ENCODE measurements at places on chromosomes 6 and 20.
A peak's percentile ranks its signal among the peaks of the same experiment; 100 is the strongest.

DNA sequence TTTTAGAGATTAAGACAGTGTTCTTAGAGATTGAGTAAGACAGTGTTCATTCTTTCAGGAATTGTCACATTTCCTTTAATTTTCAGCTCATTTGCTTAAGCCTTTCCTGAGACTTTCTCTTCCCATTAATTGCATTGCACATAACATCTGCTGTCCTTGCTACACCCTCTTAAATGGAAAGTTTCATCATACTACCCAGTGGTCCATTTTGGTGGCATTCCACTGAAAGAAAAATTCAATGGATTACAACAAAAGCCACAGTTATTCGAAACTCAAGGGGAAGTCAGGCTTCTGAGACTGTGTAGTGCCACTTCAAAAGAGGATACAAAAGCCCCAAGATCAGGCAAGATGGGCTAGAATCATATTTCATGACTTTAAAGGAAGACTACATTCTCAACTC is 64.0 kb downstream of the RSPO3 start:
- no peak for DNase-seq

- no peak for DNase-seq
Measured at GRCh38 chr20:49851991-49852390, 39.4 kb downstream of the SLC9A8 start.

GRCh38 chr6:12572896-12573827 is 143.4 kb upstream of the PHACTR1 start:
- no peak for DNase-seq

- no peak for DNase-seq
Measured at GRCh38 chr6:128740951-128741350, 142.0 kb upstream of the LAMA2 start.

DNA sequence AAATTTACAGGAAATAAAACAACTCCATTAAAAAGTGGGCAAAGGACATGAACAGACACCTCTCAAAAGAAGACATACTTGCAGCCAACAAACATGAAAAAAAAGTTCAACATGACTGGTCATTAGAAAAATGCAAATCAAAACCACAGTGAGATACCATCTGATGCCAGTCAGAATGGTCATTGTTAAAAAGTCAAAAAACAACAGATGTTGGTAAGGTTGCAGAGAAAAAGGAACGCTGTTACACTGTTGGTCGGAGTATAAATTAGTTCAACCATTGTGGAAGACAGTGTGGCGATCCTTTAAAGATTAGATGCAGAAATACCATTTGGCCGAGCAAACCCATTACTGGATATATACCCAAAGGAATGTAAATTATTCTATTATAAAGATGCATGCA is 858.0 kb upstream of the FLRT3 start:
- DNase-seq = no peak

- DNase-seq = peak; percentile 80
Measured at GRCh38 chr6:32622545-32623401, 14.4 kb upstream of the HLA-DQA1 start.

DNA sequence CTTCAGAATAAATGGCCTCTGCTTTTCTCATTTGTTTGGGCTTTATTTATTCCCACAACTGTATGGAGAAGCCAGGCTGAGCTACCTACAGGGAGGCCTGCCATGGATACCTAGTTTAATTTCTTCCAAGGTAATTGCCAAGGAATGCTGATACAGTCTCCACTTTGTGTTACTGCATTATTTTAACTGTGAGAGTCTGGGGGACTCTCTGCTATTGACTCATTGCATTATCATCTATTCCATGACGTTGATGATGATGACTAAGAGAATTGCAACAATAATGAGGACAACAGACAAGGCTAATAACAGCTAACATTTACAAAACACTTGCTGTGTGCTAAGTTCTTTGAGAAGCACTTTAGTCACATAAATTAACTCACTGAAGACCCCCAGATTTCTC is 88.3 kb upstream of the COL21A1 start:
- DNase-seq = no peak

- no peak for DNase-seq
Measured at GRCh38 chr6:132143258-132143657, 192.1 kb upstream of the CCN2 start.

GRCh38 chr20:16654858-16655535 is 74.8 kb upstream of the SNRPB2 start:
- no peak for DNase-seq

- no peak for DNase-seq
Measured at GRCh38 chr6:118923035-118923434, 11.9 kb downstream of the MCM9 start.

DNA sequence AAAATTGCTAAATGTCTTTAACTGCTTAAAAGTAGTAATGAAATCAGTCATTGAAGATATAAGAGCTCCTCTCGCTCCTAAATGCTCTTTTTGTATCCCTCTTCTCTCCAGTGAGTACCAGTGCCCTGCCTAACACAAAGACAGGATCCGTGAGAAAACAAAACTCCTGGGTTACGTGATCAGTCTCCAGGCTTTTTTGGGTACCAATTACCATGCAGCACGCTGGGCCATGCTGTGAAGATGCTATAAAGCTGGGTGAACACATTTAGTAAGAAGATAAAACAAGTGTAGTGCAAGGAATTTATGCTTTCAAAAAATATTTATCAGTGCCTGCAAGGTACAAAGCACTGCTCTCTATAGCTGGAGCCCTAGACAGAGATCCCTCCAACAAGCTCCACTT is 66.7 kb downstream of the AGPAT4 start:
- DNase-seq = no peak

GRCh38 chr20:33460711-33461110 is 17.1 kb upstream of the SNTA1 start:
- DNase-seq = no peak

DNA sequence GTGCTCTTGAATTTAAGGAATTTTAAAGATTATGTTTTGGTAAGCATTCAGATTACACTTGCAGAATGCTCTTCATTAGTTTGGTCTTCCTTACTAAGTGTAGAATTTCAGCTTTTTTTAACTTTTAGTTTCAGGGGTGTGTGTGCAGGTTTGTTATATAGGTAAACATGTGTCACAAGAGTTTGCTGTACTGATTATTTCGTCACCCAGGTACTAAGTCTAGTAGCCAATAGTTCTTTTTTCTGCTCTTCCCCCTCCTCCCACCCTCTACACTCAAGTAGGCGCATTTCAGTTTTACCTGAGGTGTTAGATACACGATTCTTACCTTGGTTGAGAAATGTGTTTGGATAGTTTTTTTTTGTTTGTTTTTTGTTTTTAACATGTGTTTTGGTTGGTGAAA is 68.3 kb downstream of the AFG1L start:
- DNase-seq = no peak

DNA sequence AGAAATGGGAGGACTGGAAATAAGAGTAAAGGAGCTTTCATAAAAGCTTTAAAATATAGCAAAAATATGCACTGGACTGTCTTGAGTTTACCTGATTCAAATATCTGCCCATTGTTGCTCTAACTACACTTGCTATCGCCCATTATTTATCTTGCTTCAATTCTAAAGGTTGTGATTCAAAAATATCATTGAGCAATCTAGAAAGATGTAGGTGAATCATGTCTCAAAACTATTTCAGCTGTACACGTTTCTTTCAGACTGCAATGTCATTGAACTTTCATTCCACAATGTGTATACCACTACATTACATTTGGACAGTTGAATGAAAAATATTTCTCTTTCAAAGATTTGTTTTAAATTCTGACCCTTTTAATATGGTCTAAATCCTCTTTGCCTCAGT is 545.6 kb downstream of the BMP2 start:
- no peak for DNase-seq

GRCh38 chr6:55925292-55925691 is 49.9 kb upstream of the BMP5 start:
- no peak for DNase-seq

DNA sequence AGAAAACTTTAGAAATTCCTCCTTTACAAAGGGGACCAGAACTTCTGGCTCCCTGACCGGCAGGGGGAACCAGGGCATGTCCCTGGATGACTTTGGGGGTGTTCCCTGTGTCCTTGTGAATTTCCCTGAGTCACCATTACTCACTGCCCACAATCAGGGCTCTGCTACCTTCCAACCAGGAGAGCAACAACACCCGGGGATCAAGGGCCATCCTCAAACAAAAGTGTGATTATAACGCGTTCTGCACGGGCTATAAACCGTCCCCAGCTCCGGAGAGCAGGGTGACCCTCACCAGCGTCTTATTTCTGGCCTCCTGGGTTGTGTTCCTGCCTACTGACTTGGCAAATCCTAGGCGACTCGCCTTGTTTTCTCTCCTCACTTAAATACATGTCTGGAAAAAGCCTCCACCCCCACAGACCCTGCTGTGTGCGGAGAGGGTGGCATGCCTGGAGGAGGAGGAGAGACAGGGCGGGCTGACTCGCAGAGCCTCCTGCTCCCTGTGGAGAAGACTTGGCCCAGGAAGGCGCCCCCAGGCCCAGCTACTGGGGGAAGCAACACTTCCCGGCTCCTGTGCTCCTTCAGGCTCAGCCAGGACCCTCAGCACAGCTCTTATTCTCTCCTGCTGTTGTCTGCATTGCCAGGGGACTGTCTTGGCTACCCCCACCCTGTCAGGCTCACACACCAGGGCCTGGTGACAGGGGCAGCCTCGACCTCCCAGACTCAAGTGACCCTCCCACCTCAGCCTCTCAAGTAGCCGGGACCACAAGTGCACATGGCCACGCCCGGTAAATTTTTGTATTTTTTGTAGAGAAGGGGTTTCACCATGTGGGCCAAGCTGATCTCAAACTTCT is 54.1 kb downstream of the FGD2 start:
- DNase-seq = no peak

DNA sequence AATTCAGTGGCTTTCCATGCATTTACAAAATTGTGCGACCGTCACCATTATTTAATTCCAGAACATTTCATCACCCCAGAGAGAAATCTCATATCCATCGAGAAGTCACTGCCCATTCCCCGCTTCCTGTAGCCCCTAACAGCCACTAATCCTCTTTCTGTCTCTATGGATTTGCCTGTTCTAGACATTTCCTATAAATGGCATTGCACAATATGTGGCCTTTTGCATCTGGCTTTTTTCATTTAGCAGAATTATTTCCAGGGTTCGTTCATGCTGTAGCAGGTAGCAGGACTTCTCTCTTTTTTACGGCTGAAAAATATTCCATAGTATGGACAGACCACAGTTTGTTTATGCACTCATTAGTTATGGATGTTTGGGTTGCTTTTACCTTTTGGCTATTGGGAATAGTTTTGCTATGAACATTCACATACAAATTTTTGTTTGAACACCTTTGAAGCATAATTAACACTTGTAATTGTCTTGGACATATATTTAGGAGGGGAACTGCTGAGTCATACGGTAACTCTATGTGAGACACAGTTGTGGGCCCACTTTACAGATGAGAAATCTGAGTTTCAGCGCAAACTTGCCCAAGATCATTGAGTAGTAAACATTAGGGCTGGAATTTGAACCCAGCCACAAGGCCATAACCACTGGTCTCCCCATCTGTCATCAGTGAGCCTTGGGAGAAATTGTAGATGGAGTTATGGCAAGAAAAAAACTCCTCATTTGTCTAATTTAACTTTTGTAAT is 126.9 kb downstream of the BMP7 start:
- DNase-seq = no peak

DNA sequence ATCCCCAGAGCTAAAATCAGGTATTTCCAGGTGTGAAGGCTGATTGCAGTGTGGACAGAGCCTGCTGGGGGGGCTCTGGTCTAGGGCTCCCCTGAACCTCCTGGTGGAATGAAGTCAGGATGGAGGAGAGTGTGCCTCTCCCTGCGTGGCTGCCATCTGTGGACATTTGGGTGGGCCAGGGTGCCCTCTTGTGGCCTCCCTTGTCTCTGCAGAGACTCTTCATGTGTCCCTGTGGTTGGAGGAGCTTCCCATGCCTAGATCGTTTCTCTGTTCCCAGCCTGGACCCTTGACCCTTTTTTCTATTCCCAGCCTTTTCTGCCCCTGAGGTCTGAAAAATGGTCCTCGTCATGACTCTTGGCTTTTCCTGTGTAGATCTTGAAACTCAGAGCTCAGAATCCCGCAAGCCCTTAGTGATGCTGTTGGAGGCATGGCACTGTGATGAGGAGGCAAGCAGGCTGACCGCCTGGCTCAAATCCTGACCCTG is 9.9 kb upstream of the PSMF1 start:
- peak; percentile 54 for DNase-seq

DNA sequence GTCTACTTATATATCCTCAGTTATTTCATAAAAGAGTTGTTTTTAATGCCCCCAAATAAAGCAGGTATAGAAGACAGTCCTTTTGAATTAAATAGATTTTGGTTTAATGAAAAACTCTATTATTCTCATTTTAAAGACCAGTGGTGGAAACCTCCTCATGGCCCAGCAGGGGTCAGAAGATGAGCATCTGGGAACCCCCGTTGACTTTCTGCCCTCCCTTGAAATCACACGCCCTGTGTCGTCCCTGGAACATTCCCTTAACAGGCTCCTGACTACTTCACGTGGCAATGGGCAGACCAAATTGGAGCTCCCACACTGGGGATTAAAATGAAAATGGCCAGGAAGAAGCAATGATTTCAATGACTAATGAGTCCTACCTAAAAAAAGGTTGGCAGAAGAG is 220.9 kb downstream of the KIF16B start:
- no peak for DNase-seq

DNA sequence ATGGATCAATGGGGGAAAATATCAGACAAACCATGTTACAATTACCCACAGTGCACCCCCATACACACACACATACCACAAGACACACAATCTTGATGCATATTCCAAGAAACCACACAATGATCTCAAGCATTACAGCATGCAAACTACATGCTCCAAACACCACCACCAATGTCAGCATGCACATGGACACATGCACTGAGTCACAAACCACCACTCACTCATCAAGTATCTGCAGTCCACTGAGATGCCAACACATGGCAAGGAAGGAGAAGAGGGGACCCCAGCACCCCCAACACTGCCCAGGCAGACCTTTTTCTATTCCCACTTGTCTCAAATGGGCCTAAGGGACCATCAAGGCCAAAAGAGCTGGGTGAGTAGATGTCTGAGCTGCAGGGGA is 91.6 kb downstream of the PREX1 start:
- DNase-seq = no peak

DNA sequence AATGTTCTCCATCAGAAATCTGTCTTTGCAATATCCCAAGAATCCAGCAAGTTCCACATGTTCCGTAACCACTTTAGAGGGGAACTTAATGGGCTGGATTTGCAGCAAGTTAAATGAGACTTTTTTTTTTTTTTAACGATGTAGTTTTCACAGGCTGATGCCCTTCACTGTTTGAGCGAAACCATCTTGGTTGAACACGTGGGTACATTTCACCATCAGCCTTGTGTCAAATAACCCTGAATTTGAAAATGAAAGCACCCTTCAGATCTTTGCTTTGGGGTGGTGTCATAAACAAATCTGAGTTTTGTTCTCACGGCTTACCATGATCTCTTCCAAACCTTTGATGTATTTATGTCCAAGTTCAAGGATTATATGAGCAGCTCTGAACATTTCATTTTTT is 73.7 kb upstream of the EXOC2 start:
- no peak for DNase-seq

- no peak for DNase-seq
Measured at GRCh38 chr20:49557449-49557848, 10.5 kb downstream of the PTGIS start.

GRCh38 chr20:36062799-36063198 is 91.7 kb upstream of the EPB41L1 start:
- no peak for DNase-seq

Measured in CD4-positive, alpha-beta T cell treated with Interleukin-15 for 4 hours (primary cell).